ENCODE measurements at places on chromosomes 3 and 15.

- DNase-seq = no peak
These were observed 347.5 kb upstream of the TMCO5A start for GRCh38 chr15:37586976-37587375.

DNA sequence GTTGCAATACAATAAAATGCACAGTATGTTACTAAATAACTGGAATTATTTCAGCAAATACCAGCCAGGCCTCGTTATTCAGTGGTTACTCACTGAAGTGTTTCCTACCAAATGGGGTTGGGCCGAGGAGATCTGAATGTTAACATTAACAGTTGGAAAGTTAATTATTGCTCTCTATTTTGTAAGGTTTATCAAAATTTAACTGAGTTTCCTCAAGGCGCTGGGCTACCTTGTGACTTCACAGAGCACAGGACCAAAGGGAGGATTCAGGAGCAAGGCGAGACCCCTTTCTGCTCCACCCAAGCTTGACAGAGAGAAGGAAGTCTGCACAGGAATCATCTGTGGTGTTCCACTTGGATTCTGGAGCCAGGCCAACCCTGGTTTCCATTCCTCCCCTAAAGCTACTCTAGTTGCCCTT lies 21.6 kb downstream of the ADAMTS9 start:
- DNase-seq = no peak

DNA sequence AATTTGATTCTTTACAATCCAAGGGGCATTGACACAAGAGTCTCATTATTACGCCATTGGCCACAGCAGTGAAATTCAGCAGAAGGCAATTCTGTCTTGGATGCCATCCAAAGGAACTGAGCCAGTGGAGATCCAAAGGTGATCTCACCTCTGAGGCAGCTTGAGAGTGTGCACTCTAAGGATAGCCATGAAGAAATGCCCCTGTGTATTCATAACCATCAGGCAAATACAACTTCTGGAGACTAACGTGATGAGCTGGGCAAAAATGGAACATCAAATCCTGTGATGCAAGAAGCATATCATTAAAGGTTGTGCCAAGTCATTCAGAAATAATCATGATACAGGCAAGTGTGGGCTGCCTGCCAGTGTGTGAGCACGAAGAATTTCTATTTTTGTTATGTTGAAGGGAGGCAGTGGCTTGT lies 41.4 kb downstream of the ROBO2 start:
- DNase-seq = no peak

- no peak for DNase-seq
These were observed 8.7 kb upstream of the ACAP2 start for GRCh38 chr3:195451373-195452015.

DNA sequence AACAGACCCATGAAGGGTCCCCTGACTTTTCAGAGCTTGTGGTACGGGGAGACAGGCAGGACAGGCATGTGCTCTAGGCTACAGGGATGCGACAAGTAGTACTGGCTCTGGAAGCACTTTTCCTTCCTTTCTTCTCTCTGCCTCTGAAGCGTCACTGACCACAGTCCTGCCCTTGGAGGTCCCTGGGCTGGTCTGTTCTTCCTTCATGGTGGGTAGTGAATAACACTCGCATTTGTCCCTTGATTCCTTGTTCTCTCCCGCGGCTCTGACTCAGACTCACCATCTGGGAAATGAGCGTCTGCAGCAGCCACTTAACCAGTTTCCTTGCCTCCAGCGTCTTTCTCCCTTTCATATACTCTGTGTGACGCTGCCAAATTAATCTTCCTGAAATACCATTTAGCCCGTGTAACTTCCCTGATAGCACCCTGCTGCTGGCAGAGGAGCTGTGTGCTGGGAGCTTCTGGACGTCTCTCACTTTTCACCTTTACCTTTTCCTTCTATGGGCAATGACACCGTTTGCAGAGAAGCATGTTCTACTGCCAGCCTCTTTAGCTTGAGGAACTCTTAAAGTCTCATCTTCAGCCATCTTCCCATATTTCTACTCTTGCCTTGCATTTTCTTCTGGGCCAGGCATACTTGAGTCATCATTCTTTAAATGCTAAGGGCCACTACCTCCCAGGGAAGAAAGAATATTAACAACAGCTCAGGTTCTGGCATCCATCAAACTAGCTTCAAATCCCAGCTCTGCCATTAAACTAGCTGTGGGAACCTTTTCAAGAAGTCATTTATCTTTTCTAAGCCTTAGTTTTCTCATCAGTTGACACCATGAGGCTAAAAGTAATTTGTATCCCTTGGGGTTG lies 33.6 kb downstream of the TMEM45A start:
- DNase-seq = no peak

GRCh38 chr3:173663696-173664111 lies 266.2 kb downstream of the NLGN1 start:
- DNase-seq = no peak

DNA sequence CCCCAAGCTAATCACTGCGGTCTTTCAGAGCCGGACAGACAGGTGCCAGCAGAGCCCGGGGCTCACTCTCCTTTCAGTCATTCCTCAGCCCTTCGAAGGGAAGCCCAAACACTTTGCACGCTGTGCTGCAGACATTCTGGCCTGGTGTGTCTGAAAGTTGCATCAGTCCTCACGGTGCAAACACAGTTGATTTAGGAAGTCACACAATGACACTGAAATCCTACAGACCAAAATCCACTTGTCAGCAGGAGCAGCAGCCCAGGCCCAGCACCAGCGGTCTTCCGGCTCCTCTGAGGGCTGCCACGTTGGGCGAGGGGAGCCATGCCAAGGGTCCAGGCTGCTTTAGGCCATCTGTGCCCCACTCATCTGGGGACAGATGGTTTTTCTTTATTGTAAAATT lies 61.6 kb downstream of the RGMA start:
- no peak for DNase-seq

GRCh38 chr3:38404286-38404685 lies 49.4 kb upstream of the ACVR2B start:
- DNase-seq = no peak

DNA sequence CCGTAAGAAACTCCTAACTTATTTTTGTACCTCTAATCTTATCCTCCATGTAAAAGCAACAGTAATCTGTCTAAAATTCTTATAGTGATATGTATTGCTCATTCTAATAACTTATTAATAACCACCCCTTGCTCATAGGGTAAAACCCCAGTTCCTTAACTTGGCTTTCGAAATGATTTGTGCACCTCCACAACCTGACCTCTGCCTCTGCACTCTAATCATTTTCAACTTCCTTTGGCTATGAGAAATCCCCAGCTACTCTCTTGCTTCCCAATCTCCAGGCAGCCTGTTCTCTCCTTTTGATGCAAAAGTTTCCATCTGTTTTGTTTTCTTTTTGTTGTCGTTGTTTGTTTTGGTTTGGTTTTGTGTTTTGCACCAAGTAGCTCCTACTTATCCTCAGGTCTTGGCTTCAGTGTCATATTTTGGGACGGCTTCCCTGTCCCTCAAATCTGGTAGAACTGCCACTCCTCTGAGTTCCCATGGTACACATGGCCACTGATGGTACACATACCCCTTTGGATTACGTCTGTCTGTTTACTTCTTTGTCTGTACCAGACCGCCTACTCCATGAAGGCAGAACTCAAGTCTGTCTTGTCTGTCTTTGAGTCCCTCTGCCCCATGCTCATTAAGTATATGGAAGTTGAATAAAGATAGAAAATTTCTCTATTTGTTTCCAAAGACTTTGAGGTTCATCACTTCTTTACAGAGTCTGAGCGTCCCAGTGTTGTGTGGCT lies 105.6 kb upstream of the TGFBR2 start:
- DNase-seq = no peak

DNA sequence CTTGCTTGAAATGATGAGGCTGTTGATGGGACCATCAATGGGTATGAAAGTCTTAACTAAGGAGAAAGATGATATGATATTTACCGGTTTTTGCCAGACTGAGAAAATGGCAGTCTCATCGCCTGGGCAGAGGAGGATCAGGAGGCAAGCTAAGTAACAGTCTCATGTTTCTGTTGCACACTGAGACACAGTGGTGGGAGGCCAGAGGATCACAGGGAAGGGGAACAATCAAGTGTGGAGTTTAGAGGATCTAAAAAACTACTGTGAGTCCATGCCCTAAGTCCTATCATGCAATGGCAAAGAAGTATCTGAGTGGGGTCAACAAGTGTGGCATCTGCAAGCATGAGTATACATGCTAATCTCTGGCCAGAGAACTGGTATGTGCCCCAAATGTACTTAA lies 62.2 kb downstream of the SUMF1 start:
- no peak for DNase-seq

DNA sequence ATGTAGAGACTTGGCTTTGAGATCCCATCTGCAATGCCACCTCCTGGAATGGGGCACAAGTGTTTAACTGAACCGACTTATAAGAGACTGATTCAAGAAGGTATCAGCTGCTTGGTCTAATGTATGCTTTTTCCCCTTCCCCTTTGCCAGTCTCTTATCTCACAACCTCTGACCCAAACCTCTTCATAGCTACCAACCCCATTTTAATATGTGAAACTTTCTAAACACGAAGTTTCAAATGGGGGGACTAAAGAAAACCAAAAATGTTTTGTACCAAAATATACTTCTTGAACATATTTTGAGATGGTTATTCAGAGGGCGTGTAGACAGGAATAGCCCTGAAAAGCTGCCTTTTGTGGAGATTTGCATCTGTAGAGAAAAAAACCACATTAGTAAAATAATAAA lies 73.1 kb downstream of the OXSM start:
- DNase-seq = no peak

- DNase-seq = no peak
These were observed 232.9 kb downstream of the ADAMTS17 start for GRCh38 chr15:100108846-100109245.

DNA sequence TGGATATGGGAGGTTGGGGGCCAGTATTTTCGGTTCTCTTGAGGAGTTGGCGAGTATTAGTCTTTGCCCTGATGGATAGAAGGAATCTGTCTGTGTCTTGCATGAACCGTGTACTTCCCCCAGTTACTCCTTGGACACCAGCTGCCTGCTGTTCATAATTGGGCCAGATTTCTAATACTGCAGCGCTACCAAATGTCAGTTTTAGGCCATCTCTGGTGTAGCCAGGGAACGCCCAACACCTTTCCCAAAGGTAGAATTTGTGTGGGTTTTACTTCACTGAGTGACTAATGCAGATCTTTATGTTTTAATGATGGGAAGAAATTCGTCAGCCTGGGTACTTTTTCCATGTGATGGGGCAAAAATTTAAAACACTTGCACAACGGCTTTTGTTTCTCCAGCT lies 18.4 kb downstream of the FLNB start:
- DNase-seq = no peak

DNA sequence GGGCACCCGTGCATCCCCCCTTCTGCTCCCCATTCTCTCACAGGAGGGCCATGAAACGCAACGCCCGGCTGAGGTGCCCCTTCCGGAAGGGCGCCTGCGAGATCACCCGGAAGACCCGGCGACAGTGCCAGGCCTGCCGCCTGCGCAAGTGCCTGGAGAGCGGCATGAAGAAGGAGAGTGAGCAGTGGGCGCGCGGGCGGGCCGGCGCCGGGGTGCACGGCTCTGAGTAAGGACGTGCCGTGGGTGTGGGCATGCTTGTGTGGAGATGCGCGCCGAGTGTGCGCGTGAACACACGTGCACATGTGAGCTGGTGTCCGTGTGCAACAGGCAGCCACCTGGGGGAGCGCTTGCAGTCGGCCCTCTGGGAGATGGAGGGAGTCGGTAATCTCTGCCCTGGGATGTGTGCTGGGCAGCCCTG lies 28.1 kb downstream of the NR1I2 start:
- DNase-seq = no peak

DNA sequence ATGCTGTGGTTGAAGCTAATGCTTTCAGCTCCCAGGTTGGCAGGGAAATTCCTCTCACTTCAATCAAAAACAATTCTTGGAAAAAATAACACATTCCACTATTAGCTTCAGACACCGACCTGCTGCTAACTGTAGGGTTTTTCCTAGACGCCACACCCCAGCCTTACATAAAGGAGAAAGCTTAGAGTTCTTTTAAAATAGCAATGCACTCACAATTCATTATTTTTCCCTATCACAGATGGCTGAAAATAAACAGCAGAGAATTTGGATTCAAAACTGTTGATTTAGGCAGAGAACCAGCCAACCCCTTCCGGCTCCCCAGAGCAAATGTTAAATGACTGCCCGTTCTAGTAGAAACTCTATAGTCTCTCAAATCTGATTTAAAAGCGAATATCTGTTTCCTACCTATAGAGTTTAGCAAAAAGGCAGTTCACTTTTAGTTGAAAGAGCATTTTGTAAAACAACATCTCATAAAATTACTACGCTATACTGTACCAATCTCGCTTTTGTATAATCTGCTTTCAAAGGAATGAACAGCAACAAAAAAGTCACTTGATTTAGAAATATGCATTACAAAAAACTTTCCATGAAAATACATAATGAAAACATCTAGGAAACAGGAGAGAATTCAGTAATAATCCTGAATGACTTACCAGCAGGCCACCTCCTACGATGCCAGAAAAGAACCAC lies 586 bp downstream of the TM4SF1 start:
- no peak for DNase-seq

DNA sequence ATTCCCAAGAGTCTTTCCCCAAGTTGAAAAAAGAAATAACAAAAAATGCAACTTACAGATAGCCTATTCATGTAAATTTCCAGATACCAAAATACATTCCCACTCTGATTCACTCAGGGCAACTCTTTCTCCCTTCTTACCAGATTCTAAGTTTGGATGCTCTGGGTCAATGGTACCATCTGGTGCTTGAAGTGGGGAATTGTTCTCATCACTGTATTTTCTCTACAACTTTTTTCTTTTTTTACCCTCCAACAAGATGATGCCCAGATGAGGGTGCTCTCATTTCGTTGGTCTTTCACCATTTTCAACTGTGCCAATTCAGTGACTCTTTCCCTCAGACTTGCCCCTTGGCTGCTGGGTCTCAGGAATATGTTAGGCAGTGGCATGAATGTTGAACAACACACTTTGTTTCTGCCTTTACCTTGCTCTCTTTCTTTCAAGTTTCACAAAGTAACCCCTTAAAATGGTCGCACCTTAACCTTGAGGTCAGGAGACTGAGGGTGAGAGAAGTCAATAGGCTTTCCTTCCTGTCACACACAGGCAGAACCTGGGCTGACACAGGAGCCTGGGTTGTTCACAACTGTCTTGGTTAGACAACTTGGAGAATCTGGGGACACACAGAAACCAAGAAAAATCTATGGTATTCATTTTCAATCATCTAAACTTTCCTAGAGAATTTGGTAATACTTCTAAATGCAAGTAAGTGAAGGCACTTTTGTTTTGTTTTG lies 330.7 kb upstream of the SLCO3A1 start:
- DNase-seq = no peak

- no peak for DNase-seq
These were observed 73.4 kb upstream of the TP63 start for GRCh38 chr3:189557824-189558223.
